ENCODE measurements at places on chromosomes 13 and 19. TPM values are rescaled to one million over a fixed set of nuclear protein-coding genes. Genes with fewer than 3 reads are reported as not detected.

Gene C1QTNF9B
- total RNA-seq = not detected

Gene CLEC17A
- not detected for total RNA-seq

Gene KIR3DL2
- total RNA-seq = not detected

Gene TYROBP
- 14.1 TPM for total RNA-seq

Gene TBXA2R
- not detected for total RNA-seq

Gene CEACAM7
- total RNA-seq = 1.3 TPM

Gene ABCC4
- 29.0 TPM for total RNA-seq

GRCh38 chr13:19266979-19267378 lies 85.4 kb upstream of the TUBA3C start:
- no peak overlapping the region for H3K4me3 ChIP-seq
- no peak overlapping the region for H3K27ac ChIP-seq
- H3K36me3 ChIP-seq = no peaks in the 10 kb centered on the region
- no peaks in the 10 kb centered on the region for H3K27me3 ChIP-seq

DNA sequence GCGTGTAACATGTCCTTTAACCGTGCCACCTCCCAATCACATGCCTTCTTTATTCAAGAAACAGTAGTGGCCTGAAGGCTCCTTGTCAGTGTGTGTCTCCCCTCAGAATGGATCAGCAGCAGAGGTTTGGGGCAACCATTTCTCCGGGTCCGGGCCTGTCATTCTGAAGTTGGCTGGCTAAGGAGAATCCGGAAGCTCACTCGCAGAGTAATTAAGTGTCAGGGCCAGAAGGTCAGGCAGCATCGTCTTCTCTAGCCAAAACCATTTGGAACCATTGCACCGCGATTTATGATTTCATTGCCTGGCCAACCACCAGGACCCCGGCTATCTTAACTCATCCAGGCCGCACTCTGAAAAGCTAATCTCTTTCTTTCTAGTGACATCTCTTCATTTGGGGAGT lies 550.8 kb downstream of the EFNB2 start:
- no peak for DNase-seq
- H3K36me3 ChIP-seq = no peaks in the 10 kb centered on the region
- no peak overlapping the region for H3K27ac ChIP-seq
- H3K27me3 ChIP-seq = no peaks in the 10 kb centered on the region
- no peak overlapping the region for H3K4me3 ChIP-seq

GRCh38 chr13:28056970-28057712 lies 43.2 kb downstream of the FLT3 start:
- peaks cover 12% of the 10 kb centered on the region for H3K27me3 ChIP-seq
- H3K4me1 ChIP-seq = no peaks in the 10 kb centered on the region

DNA sequence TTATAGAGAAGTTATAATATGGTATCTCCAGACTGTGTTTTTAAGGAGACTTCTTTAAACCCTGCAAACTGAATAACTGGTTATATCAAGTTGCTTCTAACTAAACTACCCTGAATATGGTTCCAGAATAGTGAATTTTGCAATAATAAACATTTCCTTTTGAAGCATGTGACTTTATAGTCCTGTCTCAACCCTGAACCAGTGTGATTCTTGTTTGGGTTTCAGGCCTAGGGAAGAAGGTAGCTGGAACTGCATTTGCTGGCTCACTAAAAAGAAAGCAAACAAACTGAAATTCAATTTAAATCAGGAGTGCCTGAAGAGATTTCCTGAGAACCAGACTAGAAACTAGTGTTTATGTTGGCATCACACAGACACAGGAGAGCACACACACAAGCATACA lies 4.9 kb downstream of the ARHGEF7 start:
- H3K4me3 ChIP-seq = no peak overlapping the region
- no peak overlapping the region for H3K27ac ChIP-seq
- no peaks in the 10 kb centered on the region for H3K36me3 ChIP-seq
- DNase-seq = no peak
- H3K27me3 ChIP-seq = no peaks in the 10 kb centered on the region

DNA sequence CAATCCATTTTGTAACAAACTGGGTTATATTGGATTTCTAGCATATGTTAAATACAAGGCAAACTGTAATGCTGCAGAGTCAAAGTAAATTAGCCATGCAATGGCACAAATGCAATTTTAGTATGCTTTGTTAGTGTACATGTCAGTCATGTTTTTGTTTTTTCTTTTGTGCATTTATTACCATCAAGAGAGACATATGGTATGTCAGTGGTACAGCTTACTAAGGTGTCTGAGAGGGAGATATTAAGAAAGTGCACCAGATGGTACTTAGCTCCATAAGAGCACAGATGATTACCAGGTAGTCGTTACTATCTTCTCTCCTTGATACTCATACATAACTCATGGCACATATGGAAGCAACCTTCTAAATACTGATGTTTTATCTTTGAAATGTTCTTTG lies 550.3 kb downstream of the GPC5 start:
- H3K27me3 ChIP-seq = no peaks in the 10 kb centered on the region
- H3K27ac ChIP-seq = no peak overlapping the region
- H3K36me3 ChIP-seq = no peaks in the 10 kb centered on the region
- no peaks in the 10 kb centered on the region for H3K4me1 ChIP-seq

DNA sequence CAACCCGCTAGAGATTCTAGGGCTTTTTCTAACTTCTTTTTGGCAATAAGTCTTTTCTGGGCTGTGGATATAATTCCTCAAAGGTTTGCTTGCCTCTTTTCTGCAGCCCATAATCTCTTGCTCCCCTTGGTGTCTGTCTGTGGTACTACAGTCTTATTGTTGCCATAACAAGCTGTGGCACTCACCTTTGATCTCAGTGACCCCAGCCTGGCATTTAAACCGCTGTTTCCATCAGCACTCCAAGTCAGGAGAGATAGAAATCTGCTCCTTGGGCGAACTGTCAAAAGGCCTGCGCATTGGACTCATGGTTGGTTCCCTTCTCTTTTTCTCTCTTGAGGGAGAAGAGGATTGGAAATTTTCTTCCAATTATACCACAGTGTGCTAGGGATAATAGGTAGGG lies 14.5 kb upstream of the MPHOSPH8 start:
- no peaks in the 10 kb centered on the region for H3K27me3 ChIP-seq
- DNase-seq = no peak
- H3K4me3 ChIP-seq = no peak overlapping the region
- no peaks in the 10 kb centered on the region for H3K4me1 ChIP-seq

GRCh38 chr13:74221752-74222151 lies 87.5 kb upstream of the KLF12 start:
- no peaks in the 10 kb centered on the region for H3K36me3 ChIP-seq
- H3K4me3 ChIP-seq = no peak overlapping the region
- H3K27me3 ChIP-seq = no peaks in the 10 kb centered on the region
- H3K27ac ChIP-seq = no peak overlapping the region

- H3K27me3 ChIP-seq = no peaks in the 10 kb centered on the region
- H3K27ac ChIP-seq = no peak overlapping the region
These were observed 176.1 kb upstream of the KLHL1 start for GRCh38 chr13:70284371-70284770.
